ENCODE measurements at places on chromosomes 3 and 15. TPM values are rescaled to one million over a fixed set of nuclear protein-coding genes. Genes with fewer than 3 reads are reported as not detected.

GRCh38 chr3:127487196-127487595 lies 103.3 kb downstream of the TPRA1 start:
- no peak overlapping the region for H3K27ac ChIP-seq
- H3K36me3 ChIP-seq, result no peaks in the 10 kb centered on the region
- no peak for DNase-seq
- H3K4me1 ChIP-seq, result no peaks in the 10 kb centered on the region
- no peaks in the 10 kb centered on the region for H3K27me3 ChIP-seq

DNA sequence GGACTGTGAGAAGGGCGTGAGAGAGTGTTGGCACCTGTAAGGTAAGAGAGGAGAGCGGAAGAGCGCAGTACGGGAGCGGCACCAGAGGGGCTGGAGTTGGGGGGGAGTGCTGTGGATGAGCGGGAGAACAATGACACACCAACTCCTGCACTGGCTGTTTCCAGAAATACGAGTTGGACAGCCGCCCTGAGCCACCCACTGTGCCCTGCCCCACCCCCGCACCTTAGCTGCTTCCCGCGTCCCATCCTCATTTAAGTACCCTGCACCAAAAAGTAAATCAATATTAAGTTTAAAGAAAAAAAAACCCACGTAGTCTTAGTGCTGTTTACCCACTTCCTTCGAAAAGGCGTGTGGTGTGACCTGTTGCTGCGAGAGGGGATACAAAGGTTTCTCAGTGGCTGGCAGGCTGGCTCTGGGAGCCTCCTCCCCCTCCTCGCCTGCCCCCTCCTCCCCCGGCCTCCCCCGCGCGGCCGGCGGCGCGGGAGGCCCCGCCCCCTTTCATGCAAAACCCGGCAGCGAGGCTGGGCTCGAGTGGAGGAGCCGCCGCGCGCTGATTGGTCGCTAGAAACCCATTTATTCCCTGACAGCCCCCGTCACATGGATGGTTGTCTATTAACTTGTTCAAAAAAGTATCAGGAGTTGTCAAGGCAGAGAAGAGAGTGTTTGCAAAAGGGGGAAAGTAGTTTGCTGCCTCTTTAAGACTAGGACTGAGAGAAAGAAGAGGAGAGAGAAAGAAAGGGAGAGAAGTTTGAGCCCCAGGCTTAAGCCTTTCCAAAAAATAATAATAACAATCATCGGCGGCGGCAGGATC lies at the start of gene SOX2:
Gene SOX2 (plus strand): TSS at position 601 of the 811 bp plus-strand sequence. CDS start 436 bp downstream, outside the sequence.
- no peak within 1 kb of the TSS for H3K27ac ChIP-seq
- H3K36me3 ChIP-seq, result no peaks in the 10 kb centered on the region
- H3K4me3 ChIP-seq, result no peak within 1 kb of the TSS
- H3K4me1 ChIP-seq, result peaks cover 9% of the 10 kb centered on the region
- H3K27me3 ChIP-seq, result peaks cover 47% of the 10 kb centered on the region

DNA sequence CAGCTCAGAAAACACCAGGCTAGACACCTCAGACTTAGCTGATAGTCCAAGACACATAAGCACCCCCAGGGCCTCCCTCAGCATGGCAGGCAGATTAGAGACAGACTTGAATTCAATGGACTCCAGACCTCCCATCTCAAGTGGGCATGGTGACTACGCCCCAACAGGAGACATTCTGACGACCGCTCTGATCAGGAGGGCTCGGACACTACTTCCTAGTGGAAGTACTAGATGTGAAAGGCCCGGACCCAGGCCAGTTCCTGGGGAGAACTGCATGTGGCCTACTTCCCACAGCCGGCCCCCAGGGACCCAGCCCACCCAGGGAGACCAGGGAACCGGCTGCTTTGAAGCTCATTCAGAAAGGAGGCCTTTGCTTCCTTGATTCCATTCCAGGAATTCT lies 16.9 kb downstream of the POC1A start:
- no peaks in the 10 kb centered on the region for H3K4me1 ChIP-seq
- no peak overlapping the region for H3K4me3 ChIP-seq
- no peaks in the 10 kb centered on the region for H3K27me3 ChIP-seq
- no peak overlapping the region for H3K27ac ChIP-seq
- DNase-seq, result no peak

GRCh38 chr3:126129398-126129891 lies 45.5 kb upstream of the SLC41A3 start:
- no peak overlapping the region for H3K27ac ChIP-seq
- no peaks in the 10 kb centered on the region for H3K4me1 ChIP-seq
- no peak overlapping the region for H3K4me3 ChIP-seq
- no peaks in the 10 kb centered on the region for H3K36me3 ChIP-seq
- H3K27me3 ChIP-seq, result no peaks in the 10 kb centered on the region
- DNase-seq, result no peak

CLRN1 gene
- total RNA-seq, result not detected

EFCAB12 gene
- 0.40 TPM for total RNA-seq

FAM131A gene
- 2.4 TPM for total RNA-seq
